ENCODE measurements at places on chromosomes 1 and 21.

DNA sequence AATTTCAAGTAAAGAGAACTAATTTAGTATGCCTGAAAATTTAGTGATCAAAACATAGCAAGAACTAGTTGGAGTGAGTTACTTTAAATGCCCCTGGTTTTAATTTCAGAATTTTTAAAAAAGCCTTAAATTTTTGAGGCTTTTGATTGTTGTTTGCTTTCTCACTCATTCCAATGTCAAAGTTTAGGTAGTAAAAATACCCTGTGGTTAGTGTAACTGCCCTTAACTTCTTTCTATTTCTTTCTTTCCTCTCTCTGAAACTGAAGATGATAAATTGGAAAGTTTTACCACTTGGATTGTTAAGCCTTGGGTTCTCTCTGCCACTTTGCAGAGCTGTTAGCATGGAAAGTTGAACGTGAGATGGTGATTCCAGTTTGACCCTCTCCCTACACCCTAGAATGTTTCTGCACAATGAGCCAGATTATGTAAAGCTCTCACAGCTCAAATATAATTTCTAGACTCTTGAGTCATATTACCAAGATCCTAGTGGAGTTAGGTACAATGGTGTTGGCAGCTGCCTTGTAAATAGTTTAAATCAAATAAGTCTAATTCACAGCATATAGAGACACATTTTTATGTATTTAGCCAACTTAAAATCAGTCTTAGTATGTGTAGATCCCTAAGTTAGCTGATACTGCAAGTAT lies 192.4 kb upstream of the SGIP1 start:
- DNase-seq: no peak

GRCh38 chr1:193437785-193438184 lies 251.4 kb upstream of the B3GALT2 start:
- DNase-seq: no peak

GRCh38 chr1:203450479-203451149 lies 25.0 kb upstream of the PRELP start:
- DNase-seq: no peak

GRCh38 chr21:40053007-40053406 lies 185.8 kb downstream of the PCP4 start:
- DNase-seq: no peak

DNA sequence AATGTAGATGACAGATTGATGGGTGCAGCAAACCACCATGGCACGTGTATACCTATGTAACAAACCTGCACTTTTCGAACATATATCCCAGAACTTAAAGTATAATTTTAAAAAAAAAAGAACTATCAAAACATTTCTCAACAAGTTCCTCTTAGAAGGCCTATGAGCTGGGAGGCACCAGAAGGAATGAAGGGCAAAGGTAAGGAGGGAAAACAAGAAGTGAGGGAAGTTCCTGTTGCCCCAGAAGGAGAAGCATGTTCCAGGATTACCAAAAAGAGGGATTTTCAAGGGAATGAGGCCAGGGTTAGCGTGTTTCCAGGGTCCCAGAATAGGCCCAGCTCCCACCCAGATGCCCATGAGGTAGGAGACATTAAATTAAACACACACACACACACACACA lies 361.0 kb downstream of the SETD4 start:
- DNase-seq: no peak

GRCh38 chr1:227472772-227473171 lies 90.6 kb upstream of the ZNF678 start:
- DNase-seq: no peak

DNA sequence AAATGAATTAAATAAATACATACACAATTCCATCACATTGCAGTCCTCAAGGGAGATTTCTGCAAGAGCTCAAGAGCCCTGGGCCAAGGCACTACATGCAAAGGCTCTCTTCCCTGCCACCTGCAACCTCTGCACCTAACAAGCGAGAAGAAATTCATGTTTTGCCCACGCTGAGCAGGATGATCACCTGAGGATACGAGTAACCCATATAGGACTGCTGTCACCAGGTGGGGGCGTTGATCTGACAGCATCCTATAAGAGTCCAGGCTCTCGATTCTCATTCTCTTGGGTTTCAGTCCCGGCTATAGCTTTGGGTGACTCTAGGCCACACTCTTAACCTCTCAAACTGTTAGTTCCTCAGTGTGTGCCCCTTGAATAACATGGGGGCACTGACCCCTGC lies 18.7 kb upstream of the SPOCD1 start:
- no peak for DNase-seq

- no peak for DNase-seq
Observed at GRCh38 chr1:116286541-116286971, 86.5 kb upstream of the ATP1A1 start.

GRCh38 chr1:26900815-26901511 lies 696 bp upstream of the GPATCH3 start:
- DNase-seq: no peak

DNA sequence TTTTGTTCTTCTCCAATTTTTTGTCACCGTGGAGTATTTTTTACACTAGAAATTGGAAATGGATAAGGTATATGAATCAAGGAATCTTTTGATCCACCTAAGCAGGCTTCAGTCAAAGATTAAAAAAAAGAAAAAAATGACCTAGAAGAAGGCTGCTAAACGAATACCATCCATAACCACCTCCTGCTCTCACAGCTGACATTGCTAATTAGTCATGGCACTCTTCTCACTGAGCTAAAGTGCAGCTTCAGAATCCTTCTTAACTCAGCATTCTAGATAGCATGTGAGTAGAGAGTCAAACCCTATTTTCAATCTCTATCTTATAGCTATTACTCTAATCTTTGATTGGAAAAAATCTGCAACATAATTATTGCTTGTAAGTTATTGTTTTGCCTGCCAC lies 40.2 kb upstream of the ST6GALNAC5 start:
- DNase-seq: no peak

DNA sequence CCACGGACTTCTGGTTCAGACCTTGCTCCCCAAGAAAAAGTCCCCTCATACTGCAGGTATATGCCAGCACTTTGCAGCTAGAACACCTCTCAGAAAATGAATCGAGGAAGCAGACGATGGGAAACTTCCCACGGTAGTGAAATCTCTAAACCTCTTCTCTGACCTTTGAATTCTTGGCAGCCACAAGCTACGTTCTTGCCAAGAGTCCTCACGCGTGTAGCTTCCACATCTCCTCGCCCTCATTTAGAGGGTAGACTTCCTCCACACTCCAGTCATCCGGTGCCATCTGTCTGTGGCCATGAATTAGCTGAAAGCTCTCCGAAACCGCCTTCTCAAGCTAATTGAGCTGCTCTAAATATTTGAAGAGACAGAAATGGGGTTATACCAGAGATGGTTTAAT lies 127.8 kb downstream of the RGS7 start:
- DNase-seq: no peak

- no peak for DNase-seq
Observed at GRCh38 chr1:50780797-50781196, 179.3 kb downstream of the FAF1 start.

GRCh38 chr1:33220676-33221384 lies 35.5 kb upstream of the ZNF362 start:
- no peak for DNase-seq

GRCh38 chr1:5690291-5690690 lies 301.9 kb downstream of the NPHP4 start:
- DNase-seq: no peak

- no peak for DNase-seq
Observed at GRCh38 chr1:52913014-52913413, 8.5 kb downstream of the ECHDC2 start.

DNA sequence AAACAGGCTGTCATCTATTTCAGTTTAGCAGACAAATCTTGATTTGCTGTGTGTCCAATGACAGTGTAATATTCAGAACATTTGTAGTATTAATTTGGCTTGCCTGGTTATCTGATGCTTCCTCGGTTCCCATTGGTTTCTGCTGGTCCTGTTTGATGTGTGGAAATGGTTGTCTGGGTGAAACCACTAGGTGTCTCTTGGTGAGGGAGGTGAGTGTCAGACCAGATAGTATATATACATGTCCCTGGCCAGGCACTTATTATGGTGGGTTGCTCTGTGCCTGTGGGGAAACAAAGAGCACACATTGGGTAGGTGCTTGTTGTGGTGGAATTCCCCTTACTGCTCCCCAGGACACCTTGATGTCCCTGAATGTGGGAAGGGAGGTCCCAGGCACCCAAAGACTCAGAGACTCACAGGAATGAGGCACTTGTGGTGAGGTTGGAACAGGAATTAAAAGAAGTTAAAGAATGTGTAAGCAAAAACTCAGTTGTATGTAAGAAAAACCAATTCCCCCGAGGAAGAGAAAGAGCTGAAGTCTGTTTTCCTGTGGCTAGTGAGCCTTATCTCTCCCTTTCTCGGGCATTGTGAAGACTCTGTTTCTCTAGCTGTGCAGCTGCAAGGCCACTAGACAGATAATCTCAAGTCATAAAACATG lies 1519.1 kb downstream of the BRINP3 start:
- DNase-seq: no peak

- no peak for DNase-seq
Observed at GRCh38 chr1:192565946-192566345, 9.6 kb upstream of the RGS1 start.

DNA sequence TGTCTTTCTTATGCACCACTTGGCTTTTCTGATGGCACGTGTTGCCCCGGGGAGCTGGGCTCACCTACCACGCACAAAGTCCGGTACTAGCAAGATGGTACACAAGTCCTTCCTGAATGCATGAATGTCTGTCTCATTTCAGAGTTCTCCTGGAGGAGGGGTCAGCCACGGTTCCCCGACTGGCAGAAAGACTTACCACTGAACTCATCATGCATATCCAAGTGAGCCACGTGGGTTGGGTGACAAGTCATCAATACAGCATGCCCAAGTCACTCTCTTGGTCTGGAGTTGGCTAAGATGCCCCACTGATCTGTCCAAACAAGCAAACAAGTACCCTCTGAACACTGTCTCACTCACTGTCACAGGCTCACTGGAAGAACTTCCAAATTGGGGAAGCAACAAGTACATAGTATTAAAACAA lies 28.6 kb upstream of the MX1 start:
- DNase-seq: no peak

GRCh38 chr1:6285336-6285735 lies 24.4 kb upstream of the GPR153 start:
- DNase-seq: no peak

DNA sequence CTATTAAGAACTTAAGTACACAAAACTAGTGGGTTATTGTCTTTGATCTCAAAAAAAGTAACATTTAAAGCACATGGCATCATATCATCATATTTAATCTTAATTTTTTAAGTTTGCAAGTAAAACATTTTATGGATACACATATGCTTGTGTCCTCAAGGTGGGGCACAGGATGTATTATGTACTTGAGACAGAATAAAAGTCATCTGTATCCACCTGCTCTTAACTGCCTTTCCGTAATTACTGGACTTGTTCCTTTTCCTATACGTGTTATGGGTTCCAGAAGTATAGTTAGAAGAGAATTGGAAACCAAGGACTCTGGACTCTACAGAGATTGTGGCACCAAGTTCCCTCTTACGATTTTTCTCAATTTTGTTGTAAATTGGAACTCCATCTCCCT lies 79.4 kb downstream of the FCRL5 start:
- DNase-seq: no peak

GRCh38 chr1:59333626-59334277 lies 36.9 kb downstream of the FGGY start:
- DNase-seq: no peak
